Stimulated activated CD4-positive, alpha-beta T cell treated with anti-CD3 and anti-CD28 coated beads, Interleukin-12 subunit alpha, Interleukin-12 subunit beta, amount 100 ng/mL, for 24 hours (primary cell): ENCODE measurements at places on chromosomes 5 and 9.

- no peak for DNase-seq
These were observed 260.5 kb downstream of the ARRDC3 start for GRCh38 chr5:91122651-91123050.

DNA sequence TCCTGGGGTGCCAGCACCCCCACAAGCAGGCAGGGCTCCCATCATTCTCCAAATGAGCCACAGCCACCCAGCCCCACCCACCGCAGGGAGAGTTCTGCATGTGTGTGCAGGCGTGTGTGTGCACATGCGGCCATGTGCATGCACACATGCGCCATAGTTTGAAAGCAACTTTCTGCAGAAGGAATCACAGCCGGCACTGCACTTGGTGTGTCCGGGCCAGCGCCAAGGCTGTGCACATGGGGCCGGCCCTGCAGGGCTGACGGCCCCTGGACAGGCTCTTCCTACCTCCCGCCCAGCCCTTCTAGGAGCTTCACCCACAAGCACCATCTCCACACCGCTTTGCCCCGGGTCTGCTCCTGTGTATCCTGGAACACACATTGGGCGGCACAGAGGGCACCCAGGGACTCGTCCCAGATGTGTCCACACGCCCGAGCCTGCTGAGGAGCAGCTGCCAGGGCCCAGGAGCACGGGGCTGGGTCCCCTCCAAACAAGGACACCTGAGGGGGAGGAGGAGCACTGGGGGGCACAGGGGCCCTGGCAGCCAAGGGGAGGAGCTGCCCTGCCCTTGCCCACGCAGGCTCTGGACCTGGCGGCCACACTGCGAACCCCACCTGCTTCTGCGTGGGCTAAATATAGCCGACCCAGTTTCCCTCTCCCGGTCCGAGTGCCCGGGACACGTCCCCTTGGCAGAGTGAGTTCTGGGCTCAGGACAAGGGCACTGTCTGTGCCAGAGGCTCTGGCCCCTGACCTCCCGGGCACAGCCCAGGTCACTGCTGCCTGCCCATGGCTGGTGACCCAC, 19.1 kb downstream of the TPPP start:
- DNase-seq = no peak

DNA sequence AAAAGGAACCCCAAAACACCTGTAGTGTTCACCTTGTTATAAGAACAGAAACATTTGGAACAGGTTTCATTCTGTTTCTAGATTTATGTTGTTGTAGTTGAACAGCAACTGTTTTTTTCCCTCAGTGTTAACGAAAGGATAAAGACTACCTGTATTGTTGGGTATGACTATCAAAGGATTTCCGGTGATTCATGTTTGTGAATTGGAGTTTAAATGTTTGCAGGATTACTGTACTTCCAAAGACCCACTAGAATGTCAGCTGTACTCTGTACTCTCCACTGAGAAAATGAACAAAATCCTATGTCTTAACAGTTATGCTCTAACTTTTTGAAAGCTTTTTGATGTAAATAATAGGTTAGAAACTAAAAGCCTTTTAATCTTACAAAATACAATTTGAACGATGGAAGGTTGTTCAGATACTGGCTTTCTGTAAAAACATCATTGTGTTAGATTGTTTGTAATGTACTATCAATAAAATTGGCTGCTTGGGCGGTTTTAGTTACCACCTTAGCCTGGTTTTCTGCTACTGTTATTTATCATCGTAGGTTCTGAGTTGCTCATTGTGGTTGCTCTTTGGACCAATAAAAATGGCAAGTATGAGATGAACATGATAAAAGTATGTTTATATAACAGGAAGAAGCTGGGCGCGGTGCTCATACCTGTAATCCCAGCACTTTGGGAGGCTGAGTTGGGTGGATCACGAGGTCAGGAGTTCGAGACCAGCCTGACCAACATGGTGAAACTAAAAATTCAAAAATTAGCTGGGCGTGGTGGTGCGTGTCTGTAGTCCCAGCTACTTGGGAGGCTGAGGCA, 44.1 kb downstream of the DCP2 start:
- DNase-seq = no peak

DNA sequence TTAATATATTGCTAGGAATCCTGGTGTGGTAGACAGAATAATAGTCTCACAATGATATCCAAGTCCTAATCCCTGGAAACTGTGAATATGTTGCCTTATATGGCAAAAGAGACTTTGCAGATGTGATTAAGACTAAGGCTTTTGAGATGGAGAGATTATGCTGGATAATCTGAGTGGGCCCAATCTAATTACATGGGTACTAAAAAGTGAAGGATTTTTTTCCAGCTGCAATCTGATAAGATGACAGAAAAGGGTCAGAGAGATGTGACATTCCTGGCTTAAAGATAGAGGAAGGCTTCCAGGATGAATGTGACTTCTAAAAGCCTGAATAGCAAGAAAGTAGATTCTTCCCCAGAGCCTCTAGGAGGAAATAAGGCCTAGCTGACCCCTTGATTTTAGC, 80.7 kb upstream of the MPDZ start:
- DNase-seq = no peak

DNA sequence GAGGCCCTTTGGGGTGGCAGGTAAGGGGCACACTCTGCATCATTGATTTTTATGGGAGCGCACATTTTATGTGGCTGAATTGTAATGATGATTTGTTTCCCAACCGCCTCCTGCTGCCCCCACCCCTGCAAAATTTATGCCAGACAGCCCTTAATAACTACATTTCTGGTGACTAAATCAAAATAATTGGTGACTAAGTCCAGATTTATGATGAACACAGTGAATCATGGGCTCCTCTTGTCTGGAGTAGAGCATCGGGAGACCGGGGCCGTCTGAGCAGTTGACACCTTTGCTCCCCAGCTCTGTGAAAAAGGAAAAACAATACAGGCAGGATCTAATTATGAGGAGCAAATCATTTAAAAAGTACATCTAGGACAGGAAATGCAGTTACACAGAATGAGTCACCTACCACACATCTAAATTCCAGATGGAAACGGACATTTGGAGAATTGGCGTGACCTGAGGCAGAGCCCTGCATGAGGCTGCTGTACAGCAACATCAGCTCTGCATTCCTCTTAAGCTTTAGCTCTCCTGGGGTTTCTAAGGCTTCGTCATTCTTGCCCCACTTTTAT, 58.9 kb downstream of the DOCK2 start:
- no peak for DNase-seq

- no peak for DNase-seq
These were observed 40.4 kb downstream of the COL5A1 start for GRCh38 chr9:134682026-134682425.
